Hematopoietic multipotent progenitor cell treated with erythropoietin and hydrocortisone succinate and interleukin-3 and kit ligand, for 4 days (in vitro differentiated cells): ENCODE measurements at places on chromosomes 5 and 9.

GRCh38 chr9:75739884-75740611 is 150.4 kb upstream of the PCSK5 start:
- DNase-seq = no peak

DNA sequence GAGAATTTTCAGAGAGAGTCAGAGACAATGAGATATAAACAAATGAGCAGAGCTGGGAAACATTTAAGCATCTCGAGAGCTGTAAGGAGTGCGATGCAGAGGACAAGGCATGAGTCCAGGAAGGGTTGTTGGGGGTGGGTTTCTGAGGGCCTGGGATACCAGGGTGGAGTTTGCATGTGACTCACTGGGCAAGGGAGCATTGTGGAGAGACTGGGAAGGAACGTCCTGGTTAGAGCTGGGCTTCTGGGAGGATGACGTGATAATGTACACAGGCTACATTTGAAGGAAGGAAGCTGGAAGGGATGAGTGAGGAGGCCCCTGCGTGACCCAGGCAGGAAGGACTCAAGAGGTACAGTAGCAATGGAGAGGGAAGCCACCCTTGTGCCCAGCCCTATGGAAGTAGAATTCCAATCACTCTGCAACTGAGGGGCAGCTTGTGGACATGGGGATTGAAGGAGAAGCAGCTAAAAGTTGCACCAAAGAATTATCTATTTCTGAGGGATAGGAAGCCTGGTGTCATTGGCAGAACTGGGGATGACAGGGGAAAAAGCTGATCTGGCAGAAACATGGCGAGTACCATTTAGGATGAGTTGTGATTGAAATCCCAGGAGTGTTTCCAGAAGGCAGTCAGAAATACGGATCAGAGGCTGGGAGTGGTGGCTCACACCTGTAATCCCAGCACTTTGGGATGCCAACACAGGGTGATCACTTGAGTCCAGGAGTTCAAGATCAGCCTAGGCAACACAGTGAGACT is 59.3 kb upstream of the AFAP1L1 start:
- DNase-seq = no peak

GRCh38 chr9:137313956-137314560 is 12.0 kb upstream of the NRARP start:
- no peak for DNase-seq

DNA sequence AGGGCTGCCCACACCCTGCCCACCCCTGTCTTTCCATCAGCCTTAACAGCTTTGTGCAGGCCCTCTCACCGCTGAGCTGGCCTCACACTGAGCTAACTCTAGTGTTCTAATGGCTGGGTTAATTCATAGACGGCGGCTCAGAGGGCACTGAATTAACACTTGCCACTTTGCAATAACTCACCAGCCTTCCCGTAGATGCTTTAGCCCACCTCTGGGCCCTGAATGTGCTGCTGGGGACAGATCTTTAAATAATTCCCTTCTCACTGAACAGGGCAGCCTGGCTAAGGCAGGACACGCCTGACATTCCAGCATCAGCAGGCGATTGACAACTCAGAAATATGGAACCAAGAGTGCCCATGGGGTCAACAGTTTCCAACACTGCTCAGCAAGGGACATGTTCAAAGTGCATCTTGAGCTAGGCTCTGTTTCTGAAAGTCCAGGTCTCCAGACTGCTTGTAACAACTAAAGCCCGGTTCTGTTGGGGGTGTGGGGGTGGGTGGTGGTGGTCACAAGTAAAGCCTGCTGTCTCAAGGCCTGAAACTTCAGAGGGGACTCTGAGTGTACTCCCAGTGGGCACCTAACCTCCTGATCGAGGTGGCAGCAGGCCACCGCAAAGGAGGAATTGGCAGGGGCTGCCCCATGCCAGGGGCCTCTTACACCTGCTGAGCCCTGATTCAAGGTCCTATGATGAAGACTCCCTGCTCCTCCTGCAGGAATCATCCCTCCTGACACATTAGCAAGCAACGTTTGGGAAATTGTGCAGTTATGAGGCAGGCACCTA is 248.3 kb downstream of the FSTL4 start:
- DNase-seq = no peak

DNA sequence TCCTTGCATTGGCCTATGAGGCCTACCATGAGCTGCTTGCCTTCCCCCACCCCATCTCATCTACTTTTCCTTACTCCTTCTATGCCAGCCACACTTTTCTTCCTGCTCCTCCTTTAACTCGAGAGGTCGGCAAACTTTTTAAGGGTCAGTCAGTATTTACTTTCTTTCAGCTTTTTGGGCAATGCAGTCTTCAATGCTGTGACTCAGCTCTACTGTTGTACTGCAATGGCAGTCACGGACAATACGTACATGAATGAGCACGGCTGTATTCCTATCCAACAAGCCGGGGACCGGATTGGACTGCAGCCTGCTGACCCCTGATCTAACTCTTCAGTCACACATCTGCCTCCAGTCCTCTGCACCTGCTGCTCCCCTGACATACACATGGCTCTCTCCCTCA is 602 bp upstream of the ACTL7A start:
- no peak for DNase-seq

- DNase-seq = no peak
These were observed at the start of gene FAT2 for GRCh38 chr5:151591144-151591819. TSS of gene FAT2 (minus strand) at chr5:151591331. CDS start at chr5:151568931, 22,400 bp downstream.

DNA sequence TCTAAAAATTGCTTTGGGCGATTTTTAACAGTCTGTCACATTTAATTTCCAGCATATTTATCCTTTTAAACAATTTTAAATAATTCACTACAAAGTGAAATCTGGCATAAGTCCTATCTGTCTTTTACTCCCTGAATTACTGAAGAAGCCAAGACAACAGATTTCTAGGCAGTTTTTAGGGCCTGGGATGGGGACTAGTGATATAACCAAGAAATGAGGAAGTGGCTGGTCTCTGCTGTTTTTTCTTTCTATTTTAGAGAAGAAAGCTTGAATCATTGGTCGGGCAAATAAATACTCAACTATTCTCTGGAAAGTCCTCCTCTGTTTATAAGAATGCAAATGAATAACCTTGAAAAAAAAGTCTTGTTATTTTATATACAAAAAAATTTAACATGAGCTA is 79.7 kb upstream of the SSBP2 start:
- DNase-seq = peak; percentile 88

DNA sequence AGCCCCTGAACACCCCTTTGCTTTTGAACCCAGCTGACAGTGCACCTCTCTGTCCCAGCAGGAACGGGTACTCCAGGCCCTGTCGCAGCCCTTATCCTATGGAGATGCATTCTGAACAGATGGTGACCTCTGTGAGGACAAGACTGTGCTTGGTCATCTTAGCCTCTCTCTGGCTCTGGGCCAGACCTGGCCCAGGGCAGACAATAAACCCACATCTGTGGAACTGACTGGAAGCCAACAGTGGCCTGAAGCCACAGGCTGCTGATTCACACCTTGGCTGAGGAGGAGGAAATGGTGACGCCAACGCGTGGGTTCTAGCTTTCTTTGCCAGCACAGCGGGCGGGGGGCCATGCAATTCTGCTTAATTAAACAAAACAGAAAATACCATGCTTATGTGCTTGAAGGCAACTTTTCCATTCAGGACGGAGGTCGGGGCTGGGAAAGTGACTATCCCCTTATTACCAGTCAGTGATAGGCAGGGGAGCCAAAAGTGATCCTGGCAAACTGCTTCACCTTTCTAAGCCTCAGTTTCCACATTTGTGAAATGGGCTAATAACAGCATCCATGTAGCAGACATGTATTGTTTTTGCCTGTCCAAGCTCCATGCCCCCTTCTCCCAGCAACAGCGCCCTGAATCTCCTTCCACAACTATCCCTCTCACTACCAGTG is 10.8 kb downstream of the SH3PXD2B start:
- peak; percentile 72 for DNase-seq

DNA sequence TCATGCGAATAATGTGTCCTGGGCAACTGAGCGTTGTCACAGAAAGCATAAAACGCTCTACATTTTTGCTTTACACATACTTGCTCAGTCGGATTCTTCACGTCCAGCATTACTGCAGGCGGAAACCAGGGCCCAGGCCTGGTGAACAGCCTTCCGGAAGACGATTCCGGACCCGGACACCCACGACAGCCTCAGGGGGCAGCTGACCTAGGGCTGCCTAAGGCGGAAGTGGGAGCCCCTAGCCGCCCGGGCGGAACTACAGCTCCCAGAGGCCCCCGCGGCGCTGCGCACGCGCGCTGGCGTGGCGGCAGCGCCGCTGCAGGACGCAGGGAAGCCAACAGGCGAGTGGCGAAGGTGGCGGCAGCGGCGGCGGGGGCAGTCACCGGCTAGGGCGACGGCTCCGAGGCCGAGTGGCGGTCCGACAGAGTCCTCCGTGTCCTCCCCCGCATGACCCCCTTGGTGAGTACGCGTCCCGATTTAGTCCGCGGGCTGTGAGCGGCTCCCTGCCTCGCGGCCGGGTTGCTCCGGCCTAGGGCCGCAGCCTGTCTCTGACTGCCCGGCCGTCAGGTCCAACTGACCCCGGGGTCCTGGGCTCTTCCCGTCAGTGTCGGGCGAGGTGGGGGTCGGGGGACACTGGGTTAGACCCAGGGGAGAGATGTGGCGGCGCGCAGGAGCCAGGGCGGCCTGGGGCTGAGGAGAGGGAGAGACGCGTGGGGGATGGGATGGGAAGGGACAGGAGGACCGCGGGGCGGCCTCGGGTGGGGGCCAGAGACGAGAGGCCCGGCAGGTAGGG is at the start of gene GAPVD1:
TSS of gene GAPVD1 (plus strand) at position 326 of the 793 bp plus-strand sequence. CDS start 37,096 bp downstream, outside the sequence.
- DNase-seq = peak; percentile 98

DNA sequence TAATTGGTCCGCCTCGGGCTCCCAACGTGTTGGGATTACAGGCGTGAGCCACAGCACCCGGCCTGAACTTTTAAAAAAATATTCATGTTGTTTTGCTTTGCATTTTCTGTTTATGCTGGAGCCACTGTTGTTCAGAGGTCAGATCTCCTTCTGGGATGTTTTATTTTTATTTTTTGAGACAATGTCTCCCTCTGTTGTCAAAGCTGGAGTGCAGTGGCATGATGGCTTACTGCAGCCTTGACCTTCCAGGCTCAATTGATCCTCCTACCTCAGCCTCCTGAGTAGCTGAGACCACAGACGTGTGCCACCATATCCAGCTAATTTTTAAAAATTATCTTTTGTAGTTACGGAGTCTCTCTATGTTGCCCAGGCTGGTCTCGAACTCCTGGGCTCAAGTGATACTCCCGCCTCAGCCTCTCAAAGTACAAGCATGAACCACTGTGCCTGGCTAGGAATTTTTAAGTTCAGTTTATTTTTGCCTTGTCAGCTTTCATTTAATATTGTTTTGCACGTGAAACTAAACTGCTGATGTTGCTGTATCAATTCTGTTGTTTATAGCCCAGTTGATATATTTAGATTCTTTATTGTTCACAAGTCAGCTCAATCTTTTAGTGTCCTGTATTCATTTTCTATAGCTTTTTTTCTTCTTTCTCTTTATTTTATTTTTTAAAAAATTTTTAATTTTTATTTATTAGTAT is 13.7 kb downstream of the TMEFF1 start:
- DNase-seq = peak; percentile 9

GRCh38 chr9:88478246-88478645 is 56.7 kb upstream of the NXNL2 start:
- no peak for DNase-seq

- DNase-seq = no peak
These were observed 86.8 kb downstream of the MAPKAP1 start for GRCh38 chr9:125620216-125620615.

- DNase-seq = no peak
These were observed 321.0 kb downstream of the AGTPBP1 start for GRCh38 chr9:85420750-85421149.

- peak; percentile 87 for DNase-seq
These were observed 20.3 kb downstream of the PTPA start for GRCh38 chr9:129131300-129132145.

DNA sequence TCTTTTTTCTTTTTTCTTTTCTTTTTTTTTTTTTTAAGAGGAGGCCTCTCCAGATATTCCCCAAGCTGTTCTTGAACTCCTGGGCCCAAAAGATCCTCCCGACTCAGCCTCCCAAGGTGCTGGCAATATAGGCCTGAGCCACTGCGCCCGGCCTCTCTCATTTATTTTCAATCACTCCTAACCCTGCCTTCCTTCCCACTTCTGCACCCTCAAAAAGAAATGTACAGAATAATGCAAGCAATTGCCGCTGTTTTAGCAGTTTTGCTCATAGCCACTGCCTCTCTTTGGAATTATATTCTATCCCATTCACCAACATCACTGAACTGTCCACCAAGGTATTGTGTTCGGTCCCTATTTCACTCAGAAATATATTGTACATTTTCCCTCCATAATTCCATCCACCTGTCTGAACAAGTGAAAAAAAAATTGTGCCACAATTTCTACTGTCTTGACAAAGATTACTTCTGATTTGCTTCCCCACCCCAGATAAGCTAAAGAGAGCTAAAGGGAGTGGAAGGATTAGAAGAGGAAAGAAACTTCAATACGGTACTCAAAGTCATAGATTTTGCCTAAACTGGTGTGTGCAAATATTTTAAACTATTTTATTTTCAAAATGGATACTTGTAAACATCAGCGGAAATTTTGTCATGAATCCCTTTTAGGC is 1.9 kb downstream of the FNBP1 start:
- no peak for DNase-seq

GRCh38 chr5:13325765-13326164 is 618.7 kb downstream of the DNAH5 start:
- DNase-seq = no peak

- DNase-seq = no peak
These were observed 113.3 kb upstream of the CAST start for GRCh38 chr5:96548905-96549304.

- no peak for DNase-seq
These were observed 40.3 kb upstream of the BARHL1 start for GRCh38 chr9:132541870-132542830.

DNA sequence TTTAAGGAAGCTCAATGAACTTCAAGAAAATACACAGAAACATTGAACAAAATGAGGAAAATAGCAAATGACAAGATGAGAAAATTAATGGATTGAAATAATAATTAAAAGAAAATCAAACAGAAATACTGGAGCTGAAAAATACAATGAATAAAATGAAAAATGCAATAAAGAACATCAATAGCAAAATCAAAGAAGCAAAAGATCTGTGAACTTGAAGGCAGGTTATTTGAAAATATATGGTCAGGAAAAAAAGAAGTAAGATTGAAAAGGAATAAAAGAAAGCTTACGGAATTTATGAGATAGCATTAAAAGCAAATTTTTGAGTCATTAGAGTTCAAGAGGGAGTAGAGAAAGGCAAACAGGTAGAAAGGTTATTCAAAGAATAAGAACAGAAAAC is 42.4 kb downstream of the CERT1 start:
- no peak for DNase-seq

DNA sequence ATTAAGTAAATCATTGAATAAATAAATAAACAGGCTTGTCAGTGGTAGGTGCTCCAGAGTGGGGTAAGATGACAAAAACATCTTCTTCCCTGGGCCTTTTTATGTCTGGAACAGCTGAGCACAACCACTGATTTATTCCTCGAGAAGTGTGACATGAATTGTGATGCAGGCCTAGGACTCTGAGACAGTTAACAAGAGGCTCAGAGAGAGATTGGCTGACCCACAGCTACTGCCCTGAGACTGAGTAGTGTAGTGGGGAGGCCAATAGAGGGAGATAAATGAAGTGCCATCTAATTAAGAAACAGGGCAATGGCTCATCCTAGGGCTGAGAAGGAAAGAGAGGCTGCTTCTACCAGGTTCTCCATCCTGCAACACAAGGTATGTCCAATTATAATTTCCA is 369.3 kb upstream of the TRPC7 start:
- DNase-seq = no peak
